ENCODE measurements at places on chromosomes 2 and 18.

DNA sequence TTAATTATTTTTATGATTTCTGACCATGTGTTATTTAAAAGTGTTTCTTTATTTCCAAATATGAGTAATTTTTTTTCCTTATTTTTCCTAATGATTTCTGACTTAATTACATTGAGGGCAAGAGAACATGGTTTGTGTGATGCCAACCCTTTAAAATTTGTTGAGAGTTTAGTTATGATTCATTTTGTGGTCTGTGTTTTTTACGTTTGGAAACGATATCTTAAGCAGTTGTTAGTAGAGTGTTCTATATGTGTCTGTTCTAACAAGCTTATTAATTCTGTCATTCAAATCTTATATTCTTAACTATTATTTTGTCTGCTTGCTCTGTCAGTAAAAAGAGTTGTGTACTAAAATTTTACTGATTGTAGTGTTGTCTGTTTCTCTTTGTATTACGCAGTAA is 15.0 kb downstream of the NAB1 start:
- peak; percentile 73 for ATAC-seq

- ATAC-seq, result no peak
These were observed 1669.5 kb upstream of the DDX18 start for GRCh38 chr2:116145031-116145430.

- ATAC-seq, result no peak
These were observed 55.2 kb downstream of the ANKMY1 start for GRCh38 chr2:240502430-240503121.

DNA sequence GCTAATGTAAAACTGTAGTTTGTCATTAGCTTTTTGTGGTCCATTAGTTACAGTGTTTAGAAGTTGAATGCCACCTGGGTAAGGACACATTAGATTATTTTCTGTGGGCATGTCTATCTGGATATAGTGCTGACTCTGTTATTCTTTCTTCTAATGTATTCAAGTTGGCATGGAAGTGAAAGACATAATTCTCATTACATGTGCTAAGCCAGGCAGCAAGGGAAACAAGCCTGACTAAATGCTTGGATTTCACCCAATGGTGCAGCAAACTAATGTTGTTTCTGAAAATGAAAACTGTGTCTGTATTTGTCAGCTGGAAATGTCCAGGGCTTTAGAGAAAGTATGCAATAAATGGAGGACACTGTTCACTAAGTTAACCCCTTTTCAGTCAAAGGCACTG is 100.7 kb downstream of the NUP35 start:
- ATAC-seq, result no peak

GRCh38 chr2:159272156-159272555 is 14.3 kb downstream of the WDSUB1 start:
- no peak for ATAC-seq

- no peak for ATAC-seq
These were observed 265.6 kb downstream of the ANAPC1 start for GRCh38 chr2:111618226-111618977.

DNA sequence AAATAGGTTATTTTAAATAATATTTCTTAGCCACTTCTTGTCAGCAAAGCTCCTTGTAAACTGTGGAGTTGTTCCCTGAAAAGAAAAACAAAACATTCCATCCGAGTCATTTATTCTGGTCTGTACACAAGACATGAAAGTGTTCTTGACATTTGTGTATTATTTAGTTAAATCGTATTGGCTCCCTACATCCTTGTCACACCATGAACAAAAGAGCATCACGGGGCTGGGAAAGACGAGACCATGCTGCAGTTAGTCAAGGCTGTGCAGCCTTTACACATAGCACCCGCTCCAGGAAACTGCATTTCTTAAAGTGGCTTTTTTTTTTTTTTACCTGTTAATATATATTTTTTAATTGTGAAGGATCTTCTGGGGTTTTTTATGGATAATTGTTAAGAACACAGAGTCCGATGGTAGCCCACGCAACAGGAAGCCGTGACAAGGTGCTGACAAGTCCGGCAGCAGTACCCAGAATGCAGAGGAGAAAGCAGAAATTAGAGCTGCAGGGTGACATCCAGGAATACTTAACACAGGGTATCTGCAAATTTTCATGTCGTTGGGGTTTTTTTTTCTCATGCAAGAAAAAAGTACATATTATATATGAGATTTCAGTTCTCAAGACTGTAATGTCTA is 588.4 kb downstream of the ARHGAP15 start:
- ATAC-seq, result no peak

DNA sequence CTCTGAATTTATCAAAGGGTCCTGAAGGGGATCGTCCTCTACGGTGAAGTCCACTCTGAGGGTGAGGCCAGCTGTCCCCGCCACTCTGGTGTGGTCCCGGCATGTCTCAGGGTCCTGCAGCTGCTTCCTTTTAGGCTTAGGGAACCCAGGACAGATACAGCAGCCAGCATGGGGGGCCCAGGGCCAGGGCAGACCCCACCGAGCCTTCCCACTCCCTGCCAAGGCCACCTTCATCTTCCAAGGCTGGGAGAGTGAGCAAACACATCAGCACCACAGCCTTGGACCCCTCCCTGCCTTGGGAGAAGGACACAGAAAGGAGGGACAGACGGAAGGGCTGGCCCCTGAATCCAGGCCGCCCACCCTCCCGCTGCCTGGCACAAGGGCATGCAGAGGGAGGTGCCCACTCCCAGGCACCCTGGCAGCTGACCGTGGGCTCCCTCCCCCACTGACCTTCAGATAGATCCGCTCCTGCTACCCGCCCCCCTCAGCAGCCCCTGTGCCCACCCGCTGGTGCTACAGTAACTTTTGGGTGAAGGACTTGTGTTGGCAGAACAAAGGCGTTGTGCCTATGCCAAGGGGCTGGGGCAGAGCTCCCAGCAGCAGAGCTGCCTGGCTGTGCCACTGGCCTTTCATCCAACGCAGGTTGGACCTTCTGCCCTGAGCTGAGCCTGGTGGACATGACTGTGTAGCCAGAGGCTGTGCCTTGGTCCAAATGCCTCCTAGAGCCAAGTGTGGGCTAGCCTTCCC is 7.6 kb downstream of the CYP26B1 start:
- ATAC-seq, result peak; percentile 8

All from activated T-helper 17 cell treated with anti-CD3 and anti-CD28 coated beads, Interleukin-2, amount 50 U/mL, for 72 hours (primary cell).